ENCODE measurements at places on chromosomes 1 and 21. TPM values are rescaled to one million over a fixed set of nuclear protein-coding genes. Genes with fewer than 3 reads are reported as not detected.

DNA sequence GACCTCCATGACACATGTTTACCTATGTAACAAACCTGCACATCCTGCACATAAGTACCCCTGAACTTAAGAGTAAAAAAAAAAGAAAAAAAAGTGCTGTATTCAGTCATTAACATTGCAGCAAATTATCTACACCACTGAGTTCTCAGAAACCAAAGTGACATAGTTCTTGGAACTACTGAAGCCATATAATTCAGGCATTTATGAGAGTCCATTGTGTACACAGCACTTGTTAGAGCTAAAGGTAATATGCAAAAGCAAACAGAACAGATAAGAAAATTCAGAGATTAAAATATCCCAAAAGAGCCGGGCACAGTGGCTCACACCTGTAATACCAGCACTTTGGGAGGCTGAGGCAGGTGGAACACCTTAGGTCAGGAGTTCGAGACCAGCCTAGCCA is 38.0 kb downstream of the F5 start:
- no peak for DNase-seq

DNA sequence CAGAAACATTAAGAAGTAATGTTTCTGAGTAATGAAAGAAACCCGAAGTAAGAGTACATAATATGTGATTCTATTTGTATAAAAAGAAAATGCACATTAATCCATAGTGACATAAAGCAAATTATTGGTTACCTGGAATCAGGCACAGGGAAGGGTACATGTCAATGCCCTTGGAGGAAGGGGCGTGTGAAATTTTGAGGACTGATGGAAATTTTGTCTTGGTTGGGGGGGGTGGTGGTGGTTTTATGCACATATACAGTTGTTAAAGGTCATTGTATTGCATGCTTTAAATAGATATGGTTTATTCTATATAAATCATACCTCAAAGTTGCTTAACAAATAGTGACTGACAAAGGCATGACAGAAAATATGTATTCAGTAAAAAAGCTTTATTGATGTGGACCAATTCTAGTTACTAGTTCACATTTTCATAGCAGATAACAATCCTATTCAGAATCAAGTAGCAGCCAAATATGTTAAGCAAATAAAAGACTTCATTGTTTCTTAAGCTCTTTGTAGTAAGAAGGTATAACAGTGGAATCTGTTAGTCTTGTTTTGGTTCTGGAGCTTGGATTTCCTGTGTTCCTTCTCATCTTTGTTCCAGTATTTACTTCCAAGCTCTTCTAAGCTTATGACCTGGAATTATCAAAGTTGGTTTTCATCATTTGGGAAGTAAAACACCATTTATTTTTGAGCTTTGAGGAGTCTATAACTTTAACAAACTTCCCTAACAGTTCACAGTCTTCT is 15.1 kb downstream of the BACH1 start:
- no peak for DNase-seq

- no peak for DNase-seq
Observed at GRCh38 chr1:10473145-10473765, 926 bp upstream of the DFFA start.

DNA sequence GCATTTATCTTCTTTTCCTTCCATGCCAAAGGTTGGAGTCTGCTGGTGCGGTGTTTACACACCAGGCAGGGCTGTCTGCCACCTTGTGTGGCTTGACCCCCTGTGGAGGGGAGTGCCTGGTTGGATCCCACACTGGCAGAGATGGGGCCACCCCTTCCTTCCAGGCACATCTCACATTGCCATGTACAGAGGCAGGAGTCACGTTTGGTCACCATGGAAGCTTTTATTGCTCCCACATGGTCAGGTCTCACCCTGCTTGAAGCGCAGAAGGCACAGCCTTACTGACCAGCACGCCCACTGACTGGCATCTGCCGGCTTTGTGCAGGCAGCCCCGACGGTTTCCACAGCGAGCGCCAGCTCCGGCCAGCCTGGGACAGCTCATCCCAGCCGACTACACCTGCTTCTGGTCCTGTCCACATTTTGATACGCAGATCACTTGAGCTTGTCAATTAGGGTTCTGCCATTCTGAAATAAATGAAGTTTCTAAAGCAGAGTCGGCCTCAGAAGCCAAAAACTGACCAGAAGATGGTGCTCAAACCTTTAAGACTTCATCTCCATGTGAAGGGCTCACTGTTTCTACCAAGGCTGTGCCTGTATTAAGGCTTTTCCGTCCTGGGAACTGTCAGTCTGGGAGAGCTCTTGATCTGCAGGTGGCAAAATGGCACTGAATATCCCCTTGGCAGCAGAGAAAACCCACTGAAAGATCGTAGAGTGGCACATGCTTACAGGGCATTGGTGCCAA is 35.6 kb upstream of the EPHA8 start:
- no peak for DNase-seq

DNA sequence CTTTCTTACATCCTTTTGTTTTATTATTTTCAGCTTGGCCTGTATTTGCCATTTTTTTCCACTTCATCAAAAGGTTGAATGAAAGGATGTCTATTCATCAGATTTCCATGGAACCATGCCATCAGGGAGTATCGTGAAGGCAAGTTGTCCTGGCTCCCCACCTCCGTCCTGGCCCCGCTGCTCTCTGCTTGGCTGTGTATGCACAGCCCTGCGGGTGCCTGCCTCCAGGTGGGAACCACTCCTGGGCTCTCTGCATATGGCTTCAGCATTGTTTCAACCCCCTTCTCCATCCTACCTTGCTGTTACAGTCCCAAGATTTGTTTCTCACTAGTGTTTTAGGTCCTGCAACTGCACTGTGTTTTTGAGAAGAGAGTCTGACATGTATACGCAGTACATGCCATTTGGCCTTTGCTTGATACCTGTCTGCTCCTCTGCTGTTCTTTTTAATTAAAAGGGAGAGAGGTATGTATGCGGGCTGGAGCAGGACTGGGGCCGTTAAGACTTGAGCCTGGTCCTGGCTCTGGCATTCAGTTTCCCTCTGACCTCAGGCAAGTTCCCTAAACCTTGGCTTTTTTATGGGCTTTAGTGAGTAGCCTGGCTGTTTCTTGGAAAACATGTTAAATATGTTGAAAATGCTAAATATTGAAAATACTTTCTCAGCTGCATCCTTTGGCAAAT is 69.9 kb upstream of the GCLM start:
- DNase-seq: no peak

DNA sequence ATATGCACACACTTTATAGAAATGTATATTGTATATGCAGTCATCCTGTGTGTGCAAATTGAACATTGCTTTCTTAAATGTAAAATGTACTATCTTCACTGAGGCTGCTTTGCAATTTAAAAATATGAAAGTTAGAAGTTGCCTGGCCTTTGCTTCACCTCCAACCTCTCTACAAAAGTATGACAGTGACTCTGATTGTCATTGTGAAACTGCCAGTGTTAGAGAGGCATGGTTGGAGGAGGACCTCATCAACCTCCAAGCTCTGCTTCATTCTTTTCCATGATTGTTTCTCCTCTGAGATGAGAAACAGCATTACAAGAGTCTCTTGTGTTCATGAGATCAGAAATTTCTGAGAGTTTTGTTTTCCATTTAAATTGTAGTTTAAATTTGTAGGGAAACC is 185.5 kb downstream of the ZC3H11B start:
- no peak for DNase-seq

The BLACAT1 gene
- total RNA-seq: 3.9 TPM

The RGS13 gene
- not detected for total RNA-seq

The PTPRC gene
- total RNA-seq: 1.2 TPM

The FAM110D gene
- 0.34 TPM for total RNA-seq

Data from HCT116 (cell line).